ENCODE measurements at places on chromosomes 6 and 20.
A peak's percentile ranks its signal among the peaks of the same experiment; 100 is the strongest.

DNA sequence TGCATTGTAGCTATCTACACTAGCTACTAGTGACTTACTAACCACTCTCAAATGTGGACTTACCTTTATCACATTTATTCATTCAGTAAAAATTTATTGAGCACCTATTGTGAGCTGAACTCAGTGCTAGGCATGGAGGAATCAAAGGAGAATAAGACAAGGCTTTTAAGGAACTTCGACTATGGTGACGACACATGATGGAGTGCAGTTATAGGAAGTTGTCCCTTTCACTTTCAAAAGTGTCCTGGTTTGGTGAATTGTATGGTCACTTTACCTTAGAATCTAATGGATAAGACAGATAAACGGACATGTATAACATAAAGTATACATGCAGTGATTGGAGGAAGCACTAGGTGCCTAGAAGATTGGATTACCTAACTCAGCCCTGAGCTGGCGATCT is 4.3 kb downstream of the AKAP7 start:
- H3K4me1 ChIP-seq = peaks cover 6% of the 10 kb centered on the region
- no peak overlapping the region for H3K27ac ChIP-seq
- no peaks in the 10 kb centered on the region for H3K36me3 ChIP-seq

GRCh38 chr20:34515484-34516246 is 557 bp upstream of the DYNLRB1 start:
- H3K4me1 ChIP-seq = peaks cover 3% of the 10 kb centered on the region
- H3K27ac ChIP-seq = peak overlapping the region; percentile 95
- DNase-seq = no peak
- H3K27me3 ChIP-seq = no peaks in the 10 kb centered on the region
- no peaks in the 10 kb centered on the region for H3K36me3 ChIP-seq

GRCh38 chr6:156917213-156917612 is 140.0 kb downstream of the ARID1B start:
- no peaks in the 10 kb centered on the region for H3K27me3 ChIP-seq
- no peak for DNase-seq
- no peak overlapping the region for H3K27ac ChIP-seq
- no peak overlapping the region for H3K4me3 ChIP-seq
- H3K36me3 ChIP-seq = no peaks in the 10 kb centered on the region

DNA sequence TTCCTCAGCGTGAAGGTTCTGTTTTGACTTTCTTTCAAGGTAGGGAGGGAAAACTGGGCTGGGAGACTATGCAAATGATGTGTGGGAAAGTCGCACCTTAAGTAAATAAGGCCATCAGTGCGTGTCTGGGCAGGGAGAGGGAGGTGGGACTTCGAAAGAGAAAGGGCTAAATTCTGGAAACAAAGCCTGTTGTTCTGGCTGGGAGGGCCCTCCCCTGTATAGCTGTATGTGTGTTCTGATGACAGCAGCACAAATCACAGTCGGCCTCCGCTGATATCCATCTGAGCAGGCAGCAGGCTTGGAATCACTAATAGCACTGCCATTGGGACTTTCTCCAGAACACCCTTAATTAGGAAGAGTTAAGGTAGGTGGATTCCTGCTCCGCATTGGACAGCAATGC is 19.2 kb downstream of the JAG1 start:
- no peaks in the 10 kb centered on the region for H3K27me3 ChIP-seq
- no peak overlapping the region for H3K4me3 ChIP-seq
- peaks cover 100% of the 10 kb centered on the region for H3K4me1 ChIP-seq
- peak overlapping the region; percentile 99 for H3K27ac ChIP-seq
- H3K36me3 ChIP-seq = peaks cover 75% of the 10 kb centered on the region
- DNase-seq = peak; percentile 25

DNA sequence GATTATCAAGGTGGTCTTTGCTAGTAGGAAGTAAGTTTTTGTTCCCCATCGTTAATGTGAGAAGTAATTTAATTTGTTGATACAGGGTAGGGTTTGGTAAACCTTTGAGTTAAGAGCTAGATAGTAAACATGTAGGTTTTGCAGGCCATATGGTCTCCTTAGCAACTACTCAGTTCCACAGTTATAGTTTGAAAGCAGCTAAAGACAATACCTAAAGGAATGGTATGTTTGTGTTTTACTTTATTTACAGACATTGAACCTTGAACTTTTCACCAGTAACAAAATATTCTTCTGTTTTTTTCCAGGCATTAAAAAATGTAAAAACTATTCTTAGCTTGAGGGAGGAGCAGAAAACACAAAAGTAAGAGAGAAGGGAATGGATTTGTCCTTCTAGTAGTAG is 1.7 kb downstream of the CAP2 start:
- no peaks in the 10 kb centered on the region for H3K27me3 ChIP-seq
- H3K4me3 ChIP-seq = peak overlapping the region; percentile 71
- H3K4me1 ChIP-seq = peaks cover 6% of the 10 kb centered on the region
- peak overlapping the region; percentile 90 for H3K27ac ChIP-seq
- DNase-seq = no peak

DNA sequence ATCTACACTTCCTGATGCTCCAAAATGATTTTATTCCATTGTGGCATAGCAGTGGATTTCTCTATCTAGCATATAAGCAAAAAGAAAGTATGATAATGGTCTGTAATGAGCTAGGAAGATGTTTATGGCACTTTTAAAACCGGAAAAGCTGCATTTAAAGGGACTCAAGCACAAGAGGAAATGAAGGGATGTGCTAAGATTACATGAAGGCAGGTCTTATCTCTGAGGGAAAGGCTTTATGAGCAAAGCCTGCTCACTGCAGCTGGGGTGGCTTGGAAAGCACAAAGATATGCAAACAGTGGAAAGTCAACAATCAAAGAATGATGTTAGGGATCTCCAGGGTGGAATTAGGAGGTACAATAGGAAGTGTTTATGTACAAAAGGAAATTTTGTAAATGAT is 138.2 kb downstream of the TENT5A start:
- H3K27ac ChIP-seq = no peak overlapping the region
- H3K4me3 ChIP-seq = no peak overlapping the region
- no peaks in the 10 kb centered on the region for H3K27me3 ChIP-seq

- H3K27ac ChIP-seq = no peak overlapping the region
- no peaks in the 10 kb centered on the region for H3K36me3 ChIP-seq
- H3K4me3 ChIP-seq = no peak overlapping the region
- H3K27me3 ChIP-seq = no peaks in the 10 kb centered on the region
- no peak for DNase-seq
Measured at GRCh38 chr6:135883045-135883444, 31.5 kb downstream of the PDE7B start.

Measured in tibial artery (tissue), 4 donors.